CD8-positive, alpha-beta memory T cell (primary cell): ENCODE measurements at places on chromosomes 5 and 9.

GRCh38 chr9:69971643-69972449, 71.8 kb upstream of the MAMDC2 start:
- DNase-seq = peak; percentile 16

GRCh38 chr5:68528821-68529273, 313.3 kb downstream of the PIK3R1 start:
- no peak for DNase-seq

GRCh38 chr9:108163321-108164005, 673.9 kb upstream of the KLF4 start:
- no peak for DNase-seq

DNA sequence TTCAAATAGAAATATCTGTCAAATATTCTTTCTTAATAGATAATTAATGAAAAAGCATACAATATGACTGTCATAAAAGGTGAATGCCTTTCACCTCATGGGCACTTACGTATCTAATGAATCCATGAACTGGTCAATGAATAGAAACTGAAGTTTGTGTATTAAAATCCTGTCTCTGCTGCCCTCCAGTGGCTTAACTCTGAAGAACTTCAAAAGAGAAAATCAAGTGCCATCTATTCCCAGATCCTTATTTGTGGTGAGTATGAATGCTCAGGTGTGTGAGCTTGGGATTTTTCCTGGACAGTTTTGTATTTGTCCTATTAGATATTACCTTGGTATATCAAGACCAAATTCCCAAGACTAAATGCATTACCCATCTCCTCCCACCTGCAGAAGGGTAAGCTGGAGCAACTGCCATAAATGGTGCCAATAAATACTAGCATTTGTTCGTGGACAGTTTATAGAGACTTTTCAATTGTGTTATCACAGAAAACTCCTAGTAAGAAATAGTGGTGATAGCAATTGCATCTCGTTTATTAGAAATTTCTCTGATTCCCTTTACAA, 44.0 kb upstream of the SVEP1 start:
- no peak for DNase-seq
